ENCODE measurements at places on chromosomes 2 and 18. TPM values are rescaled to one million over a fixed set of nuclear protein-coding genes. Genes with fewer than 3 reads are reported as not detected.
A peak's percentile ranks its signal among the peaks of the same experiment; 100 is the strongest.

The SLC23A3 gene
- not detected for total RNA-seq

The TTR gene
- total RNA-seq = not detected

The REG1B gene
- total RNA-seq = not detected

The HAAO gene
- total RNA-seq = not detected

The L3MBTL4 gene
- total RNA-seq = not detected

The RMDN2 gene
- total RNA-seq = 5.0 TPM

GRCh38 chr2:45808294-45808800, 156.9 kb downstream of the PRKCE start:
- DNase-seq = no peak

The CNGA3 gene
- total RNA-seq = not detected

DNA sequence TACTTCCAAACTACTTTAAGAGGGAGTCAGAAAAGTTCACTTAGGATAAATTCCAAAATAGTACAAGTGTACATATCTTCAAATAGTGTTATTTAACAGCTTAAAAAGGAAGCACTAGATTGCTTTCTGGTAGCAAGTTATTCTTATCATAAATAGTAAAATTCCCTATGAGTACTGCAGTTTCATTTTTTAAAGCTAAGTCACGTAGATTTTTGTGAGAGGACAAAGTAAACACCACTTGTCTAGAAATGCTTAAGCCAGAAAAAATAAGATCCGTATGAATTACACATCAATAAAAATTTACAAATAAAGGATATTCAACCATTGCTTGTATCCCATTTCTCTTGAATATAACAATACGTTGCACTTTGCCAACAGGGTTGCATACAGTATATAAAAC, 19.2 kb downstream of the HNRNPLL start:
- no peak for DNase-seq

DNA sequence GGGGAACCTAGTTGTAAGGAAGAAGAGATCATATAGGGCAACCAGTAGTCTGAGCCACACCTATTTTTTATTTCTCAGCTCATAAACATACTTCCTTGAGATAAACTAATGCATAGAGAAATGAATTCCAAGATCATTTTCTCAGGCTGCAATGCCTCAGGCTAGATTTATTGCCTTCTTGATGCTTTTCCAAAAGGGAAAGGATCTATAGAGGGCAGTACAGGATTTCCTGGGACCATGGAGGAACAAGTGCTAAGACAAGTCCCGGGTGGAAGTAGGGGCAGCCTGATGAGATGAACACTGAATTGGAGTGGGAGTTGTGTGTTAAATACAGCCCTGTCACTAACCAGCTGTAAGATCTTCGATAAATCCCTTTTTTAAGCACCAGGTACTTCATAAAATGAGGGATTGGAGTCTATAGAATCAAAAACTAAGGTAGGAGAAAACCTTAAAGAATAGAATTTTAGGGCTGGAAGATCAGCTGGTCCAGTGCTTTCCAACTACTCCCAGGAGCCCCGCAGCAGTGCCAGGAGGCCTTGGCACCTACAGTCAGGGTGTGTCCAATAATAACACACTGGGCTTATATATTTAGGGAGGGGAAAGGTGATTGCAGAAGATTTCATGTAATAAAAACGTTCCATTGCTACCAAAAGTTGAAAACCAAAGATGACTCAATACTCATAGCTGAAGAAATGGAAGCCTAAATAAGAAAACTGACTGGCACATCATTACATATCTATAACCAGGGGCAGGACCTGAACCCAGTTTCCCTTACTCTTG, 58.1 kb downstream of the SERTAD2 start:
- DNase-seq = peak; percentile 81

DNA sequence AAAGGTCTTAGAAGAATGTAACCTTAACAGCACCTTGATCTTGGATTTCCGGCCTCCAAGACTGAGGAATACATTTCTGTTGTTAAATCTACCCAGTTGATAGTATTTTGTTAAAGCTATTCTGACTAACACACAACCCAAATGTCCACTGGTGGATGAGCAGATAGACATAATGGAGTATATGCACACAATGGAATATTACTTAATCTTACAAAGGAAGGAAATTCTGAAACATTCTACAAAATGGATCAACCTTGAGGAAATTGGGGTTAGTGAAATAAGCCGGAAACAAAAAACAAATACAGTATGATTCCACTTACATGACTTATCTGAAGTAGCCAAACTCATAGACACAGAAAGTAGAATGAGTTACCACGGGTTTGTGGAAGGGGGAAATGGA, 168.7 kb downstream of the ZNF804A start:
- DNase-seq = no peak

The RTP5 gene
- not detected for total RNA-seq

The DLX2 gene
- total RNA-seq = not detected

The GAD1 gene
- total RNA-seq = 3.2 TPM

The NEB gene
- total RNA-seq = not detected

The PLA2R1 gene
- total RNA-seq = 0.36 TPM

GRCh38 chr2:15825276-15825980, 114.9 kb upstream of the MYCN start:
- DNase-seq = no peak

GRCh38 chr2:44548221-44549098, 186.7 kb downstream of the CAMKMT start:
- no peak for DNase-seq

- peak; percentile 14 for DNase-seq
Observed at GRCh38 chr2:55616551-55617174, 759 bp downstream of the PPP4R3B start.

DNA sequence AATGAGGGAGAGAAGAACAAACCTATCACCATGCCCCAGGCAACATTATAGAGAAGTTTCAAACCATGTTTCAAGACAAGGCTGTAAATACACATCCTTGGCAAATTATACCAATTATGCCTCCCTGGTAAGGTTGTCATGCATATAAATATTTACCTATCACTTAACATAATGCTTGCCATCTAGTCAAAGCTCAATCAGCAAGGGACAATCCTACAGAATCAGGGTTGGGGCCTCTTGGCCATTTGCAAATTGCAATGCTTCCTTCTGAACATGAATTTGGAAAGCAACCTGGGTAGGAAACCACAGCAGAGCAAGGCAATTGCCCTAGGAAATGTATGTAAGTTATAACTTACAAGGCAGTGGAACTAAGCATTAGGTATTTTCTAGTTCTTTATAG, 907.2 kb upstream of the CDH2 start:
- DNase-seq = no peak

DNA sequence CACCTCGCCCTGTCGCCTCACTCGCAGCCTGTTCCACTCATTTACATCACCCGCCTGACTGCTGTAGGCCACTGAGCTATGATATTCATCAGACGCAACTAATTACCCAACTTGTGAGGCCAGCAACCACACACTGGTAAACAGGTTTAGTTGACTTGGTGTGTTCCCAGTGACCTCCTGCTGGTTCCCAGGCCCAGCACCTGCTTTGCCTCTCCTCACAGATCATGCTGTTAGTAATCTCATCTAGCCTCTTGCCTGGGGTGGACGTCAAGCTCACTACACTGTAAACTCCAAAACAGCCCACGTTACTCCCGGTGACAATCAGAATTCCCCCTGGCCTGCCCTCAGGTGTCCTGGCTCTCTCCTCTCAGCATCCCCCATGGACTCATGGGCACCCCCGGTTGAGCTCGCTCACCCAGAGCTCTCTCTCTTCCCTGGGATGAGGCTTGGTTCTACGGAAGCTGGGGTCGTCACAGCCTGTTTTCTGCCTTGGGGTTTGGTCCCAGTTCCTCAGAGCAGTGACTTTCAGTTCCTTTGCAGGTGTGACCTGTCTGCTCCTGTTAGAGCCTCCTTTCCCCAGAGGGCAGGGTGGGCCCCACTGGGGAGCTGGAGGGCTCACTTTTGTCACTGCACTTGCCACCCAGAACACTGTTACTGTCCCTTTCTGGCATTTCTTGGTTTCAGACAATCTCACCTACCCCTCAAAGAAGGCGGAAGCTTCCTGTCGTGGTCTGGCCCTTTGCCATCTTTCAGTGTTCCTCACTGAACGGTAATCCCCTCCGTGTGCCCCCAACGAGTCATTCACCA, 40.3 kb downstream of the INPP5D start:
- DNase-seq = no peak

The TBR1 gene
- not detected for total RNA-seq

DNA sequence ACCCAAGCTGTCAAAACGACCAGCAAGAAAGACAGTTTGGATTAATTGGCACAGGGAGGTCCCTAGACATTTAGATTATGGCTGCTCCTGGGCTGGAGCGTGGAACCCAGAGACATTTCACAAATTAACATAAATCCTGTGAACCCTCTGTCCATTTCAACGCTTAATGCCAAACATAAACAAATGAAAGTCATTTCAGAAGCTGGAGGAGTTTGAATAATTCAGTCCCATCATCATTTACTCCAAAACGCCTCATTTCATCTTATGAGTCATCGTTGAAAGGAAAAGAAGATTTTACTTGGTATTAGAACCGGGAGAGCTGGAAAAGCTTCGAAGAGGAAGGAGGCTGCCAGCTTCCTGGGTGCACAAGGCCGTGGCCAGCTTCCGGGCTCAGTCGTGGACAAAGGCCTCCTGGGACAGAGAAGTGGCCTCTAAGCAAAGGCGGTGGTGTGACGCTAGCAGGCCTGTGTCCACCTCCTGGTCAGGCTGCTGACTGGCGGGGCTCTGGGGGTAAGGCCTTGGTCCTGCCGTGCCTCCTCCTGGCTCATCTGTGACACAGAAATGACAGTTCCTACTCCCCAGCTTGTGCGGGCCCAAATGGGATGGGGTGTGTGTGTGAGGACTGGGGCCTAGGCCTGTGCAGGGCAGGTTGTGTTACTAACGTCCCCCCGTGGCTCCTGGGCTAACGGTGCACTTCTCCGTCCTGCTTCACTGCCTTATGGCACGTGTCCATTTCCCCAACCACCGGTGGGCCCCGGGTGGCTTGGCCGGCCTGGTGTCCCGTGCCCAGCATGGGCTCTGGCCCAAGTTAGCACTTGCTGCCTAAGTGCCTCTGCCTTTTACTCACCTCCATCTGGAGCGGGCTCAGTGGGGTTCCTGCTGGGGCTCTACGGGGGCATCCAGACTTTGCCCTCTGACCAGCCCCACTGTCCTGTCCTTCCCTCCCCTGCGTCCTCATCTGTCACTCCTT, 71.6 kb downstream of the RRM2 start:
- DNase-seq = peak; percentile 68

- DNase-seq = no peak
Observed at GRCh38 chr2:8666581-8666980, 15.3 kb upstream of the ID2 start.

GRCh38 chr2:27889774-27890145, 427 bp downstream of the RBKS start:
- DNase-seq = no peak

- no peak for DNase-seq
Observed at GRCh38 chr18:58216071-58216481, 172.1 kb downstream of the NEDD4L start.

DNA sequence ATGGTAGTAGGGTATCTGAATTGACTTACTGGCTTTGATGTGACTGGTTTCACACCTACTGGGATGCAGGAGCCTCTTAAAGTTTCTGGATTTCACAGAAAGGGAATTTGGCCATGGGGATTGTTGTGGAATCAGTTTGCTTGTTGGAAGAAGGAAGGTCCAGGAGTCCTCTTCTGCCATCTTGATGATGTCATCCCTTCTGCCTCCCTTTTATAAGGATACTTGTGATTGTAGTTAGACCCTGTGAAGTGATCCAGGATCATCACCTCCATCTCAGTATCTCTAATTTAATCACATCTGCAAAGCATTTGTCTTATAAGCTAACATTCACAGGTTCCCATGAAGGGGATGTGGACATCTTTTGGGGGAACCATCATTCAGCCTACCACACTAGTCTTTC, 79.5 kb downstream of the CCDC138 start:
- no peak for DNase-seq

GRCh38 chr2:62643100-62643471, 62.4 kb upstream of the EHBP1 start:
- DNase-seq = no peak

The LAMA1 gene
- total RNA-seq = 1.1 TPM

The ASB18 gene
- not detected for total RNA-seq

DNA sequence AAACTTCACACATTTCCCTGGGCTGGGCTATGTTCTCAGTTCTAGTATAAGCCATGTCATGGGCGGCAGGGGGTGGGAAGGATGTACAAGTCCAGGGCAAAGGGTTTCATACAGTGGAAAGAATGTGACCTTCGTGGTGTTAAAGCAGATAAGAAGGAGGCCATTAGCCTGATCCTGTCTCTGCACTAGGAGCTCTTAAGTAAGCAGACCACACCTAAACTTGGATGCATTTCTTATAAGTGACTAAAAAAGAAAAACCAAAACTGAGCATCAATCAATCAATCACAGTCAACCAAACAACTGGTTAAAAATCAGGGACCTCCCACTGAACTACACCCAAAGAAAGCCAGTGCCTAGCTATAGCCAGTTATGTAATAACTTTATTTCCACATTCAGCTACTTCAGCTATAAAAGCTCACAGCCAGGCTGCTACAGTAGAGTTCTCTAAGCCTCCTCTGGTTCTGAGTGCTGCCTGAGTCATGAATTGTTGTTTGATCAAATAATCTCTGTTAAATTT, 46.8 kb upstream of the RIOK3 start:
- no peak for DNase-seq

- DNase-seq = no peak
Observed at GRCh38 chr2:25491966-25492532, 150.3 kb upstream of the DNMT3A start.

DNA sequence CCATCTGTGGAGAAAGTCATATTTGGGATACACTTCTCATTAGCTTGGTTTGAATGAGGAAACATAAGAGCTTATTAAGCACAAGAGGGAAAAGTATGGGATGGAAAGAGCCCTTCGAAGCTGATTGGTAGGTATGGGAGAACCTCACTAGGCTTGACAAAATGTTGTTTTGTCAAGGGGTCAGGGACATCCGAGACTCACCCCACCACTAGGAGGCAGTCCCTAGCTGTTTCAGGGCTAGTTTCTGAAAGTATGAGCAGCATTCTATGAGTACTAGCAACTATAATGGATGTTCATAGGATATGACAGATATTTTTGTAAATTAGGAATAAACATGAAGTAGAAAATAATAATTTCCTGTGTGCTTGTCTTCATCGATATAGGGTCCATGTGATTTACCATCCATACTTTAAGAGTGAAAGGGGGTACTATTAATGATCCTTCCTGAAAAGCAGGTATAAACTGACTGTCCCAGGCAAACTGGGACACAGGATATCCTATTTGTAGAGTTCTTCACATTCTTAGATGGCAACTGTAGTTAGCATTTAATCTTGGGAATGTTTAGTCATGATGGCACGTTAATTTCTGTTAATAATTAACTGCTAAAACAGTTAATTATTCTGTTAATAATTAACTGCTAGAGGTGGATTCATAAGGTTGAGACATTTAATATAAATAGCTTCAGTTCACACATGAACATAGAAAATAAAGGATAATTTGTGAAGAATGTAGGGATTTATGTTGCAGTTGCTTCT, 28.4 kb downstream of the OTX1 start:
- no peak for DNase-seq
